Upper lobe of right lung (tissue), 1 donor: ENCODE measurements at places on chromosomes 7 and 10. TPM values are rescaled to one million over a fixed set of nuclear protein-coding genes. Genes with fewer than 3 reads are reported as not detected.

The BLOC1S2 gene
- 42.1 TPM for total RNA-seq

The FAM25A gene
- total RNA-seq: not detected

The CNTNAP2 gene
- total RNA-seq: 0.41 TPM

The ADAM22 gene
- total RNA-seq: 4.3 TPM

The GPR26 gene
- total RNA-seq: not detected

The EGR2 gene
- total RNA-seq: 41.4 TPM

The CTNNA3 gene
- 0.67 TPM for total RNA-seq

DNA sequence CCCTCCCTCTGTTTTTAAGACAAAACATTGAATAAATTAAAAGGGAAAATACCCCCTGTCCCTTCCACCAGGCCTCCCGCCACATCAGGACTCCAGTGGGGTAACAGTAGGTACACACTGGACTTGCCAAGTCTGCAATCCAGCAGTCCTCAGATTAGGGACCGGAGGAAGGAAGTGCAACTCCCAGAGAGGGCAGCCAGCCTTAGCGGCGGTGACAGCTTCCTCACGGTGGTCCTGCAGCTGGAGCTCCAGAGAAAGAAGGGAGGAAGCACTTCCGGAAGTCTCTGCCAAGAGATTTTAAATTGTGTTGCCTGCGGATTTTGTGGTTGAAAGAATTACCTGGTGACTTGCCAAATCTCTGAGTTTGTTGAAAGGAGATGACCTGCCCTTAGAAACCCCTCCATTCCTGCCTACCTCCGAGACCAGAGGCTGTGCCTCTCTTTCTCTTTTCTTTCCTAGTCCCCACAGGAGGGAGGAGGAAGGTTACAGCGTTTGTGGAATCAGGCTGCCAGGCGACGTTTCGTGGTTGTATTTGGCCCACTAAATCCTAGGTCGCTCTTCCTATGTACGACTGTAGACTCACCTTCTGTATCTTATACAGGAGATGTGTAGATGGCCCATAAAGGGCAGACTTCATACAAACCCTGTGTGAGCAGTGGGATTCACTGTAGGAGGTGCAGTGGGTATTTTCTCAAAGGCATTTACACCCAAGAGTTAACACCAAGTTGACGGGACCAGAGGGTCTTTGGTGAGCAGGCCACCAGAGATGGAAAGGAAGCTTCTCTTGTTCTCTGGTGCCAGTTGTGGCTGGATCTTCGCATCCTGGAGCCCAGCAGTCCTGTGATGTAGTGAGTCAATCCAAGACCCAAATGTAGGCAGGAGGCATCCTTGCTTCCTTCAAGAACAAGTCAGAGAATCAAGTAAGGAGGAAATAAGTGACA lies 77.9 kb downstream of the INSIG1 start:
- no peak for DNase-seq

- no peak for DNase-seq
These were observed 83.4 kb downstream of the NEURL1 start for GRCh38 chr10:103576862-103577261.

- DNase-seq: no peak
These were observed at the start of gene HPSE2 for GRCh38 chr10:99235658-99236626. Gene HPSE2, minus strand, starts transcription at chr10:99235852.

DNA sequence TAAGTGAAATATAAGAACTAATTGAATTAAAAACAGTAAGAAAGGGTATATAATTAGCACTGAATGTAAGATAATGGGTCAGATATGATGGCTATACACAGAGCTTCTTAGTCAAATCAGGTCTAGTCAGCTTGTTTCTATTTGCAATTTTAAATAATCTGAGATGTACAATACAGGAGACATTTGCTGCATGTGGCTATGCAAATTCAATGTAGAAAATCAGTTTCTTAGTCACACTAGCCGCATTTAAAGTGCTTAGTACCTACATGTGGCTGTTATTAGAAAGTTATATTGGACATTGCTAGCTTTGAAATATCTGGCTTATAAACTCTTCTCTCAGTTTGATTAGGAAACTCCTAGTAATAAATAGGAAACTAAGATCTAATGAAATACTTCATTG lies 25.3 kb downstream of the CCDC7 start:
- no peak for DNase-seq

- DNase-seq: no peak
These were observed 43.5 kb downstream of the FAM241B start for GRCh38 chr10:69673521-69673920.

DNA sequence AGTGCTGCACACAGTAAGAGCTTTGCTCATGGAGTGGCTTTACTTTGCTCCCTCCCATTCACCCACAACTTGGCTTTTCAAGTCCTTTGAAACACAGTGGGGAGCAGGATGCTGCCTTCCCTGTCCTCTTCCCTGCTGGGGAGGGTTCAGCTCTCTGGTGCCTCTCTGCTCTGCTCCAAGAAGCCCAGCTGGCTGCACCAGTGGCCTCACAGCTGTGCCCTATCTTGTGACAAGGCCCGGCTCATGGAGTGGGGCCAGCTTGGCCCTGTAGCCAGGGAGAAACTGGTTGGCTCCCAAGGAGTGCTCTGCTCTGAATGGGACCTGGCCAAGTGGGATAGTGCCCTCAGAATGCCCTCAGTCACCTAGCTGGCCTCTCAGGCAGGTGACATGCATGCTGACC lies 212.3 kb upstream of the ZMIZ1 start:
- no peak for DNase-seq

- DNase-seq: no peak
These were observed 45.4 kb downstream of the FBXW4 start for GRCh38 chr10:101649525-101650085.

- no peak for DNase-seq
These were observed 23.3 kb downstream of the ANKRD22 start for GRCh38 chr10:88828310-88828709.

GRCh38 chr10:111756217-111757061 lies 427.1 kb downstream of the GPAM start:
- DNase-seq: no peak
